Fibroblast of the conjunctiva (primary cell): ENCODE measurements at places on chromosomes 1 and 21.
A peak's percentile ranks its signal among the peaks of the same experiment; 100 is the strongest.

DNA sequence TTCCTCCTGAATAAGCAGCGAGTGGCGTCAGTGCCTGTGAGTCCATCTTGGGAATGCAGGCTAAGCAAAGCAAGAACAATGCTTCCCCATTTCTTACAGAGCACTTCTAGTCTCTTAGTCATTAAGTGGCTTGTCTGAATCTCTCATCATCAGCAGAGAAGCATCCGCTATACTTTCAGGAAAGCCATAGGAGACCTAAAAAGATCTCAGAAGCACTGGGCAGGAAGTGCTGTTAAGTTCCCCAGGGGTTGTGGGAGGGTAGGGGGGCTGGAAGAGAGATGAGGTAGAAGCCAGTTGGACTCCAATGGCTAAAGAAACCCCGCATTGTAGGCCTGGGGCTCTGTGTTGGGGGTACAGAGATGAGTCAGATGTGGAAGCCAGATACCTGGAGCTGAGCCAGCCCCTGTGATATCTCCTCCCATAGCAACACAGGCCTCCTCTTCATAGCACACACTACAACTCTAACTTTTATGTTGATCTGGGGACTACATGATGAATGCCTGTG, 44.9 kb downstream of the SYT6 start:
- no peak for DNase-seq

GRCh38 chr21:31087639-31088473, 49.6 kb upstream of the KRTAP19-8 start:
- no peak for DNase-seq

DNA sequence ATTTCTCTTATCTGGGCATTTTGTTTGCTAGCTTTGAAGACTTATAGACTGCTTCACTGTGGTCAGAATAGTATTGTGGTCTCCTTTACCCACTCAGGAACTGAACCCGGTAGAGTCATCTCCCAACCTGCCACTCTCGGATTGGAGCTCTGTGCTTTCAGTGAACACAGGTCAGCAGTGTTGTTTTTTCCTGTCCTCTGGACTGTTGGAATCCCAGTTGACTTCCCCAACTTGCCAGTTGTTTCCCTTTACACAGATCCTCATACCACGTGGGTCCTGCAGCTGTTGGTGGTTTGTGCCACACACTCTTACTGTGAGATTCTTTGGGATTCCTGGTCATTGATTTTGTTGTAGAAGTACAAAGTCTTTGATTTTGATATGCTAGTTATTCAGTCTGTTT, 214.1 kb downstream of the DYRK1A start:
- no peak for DNase-seq

DNA sequence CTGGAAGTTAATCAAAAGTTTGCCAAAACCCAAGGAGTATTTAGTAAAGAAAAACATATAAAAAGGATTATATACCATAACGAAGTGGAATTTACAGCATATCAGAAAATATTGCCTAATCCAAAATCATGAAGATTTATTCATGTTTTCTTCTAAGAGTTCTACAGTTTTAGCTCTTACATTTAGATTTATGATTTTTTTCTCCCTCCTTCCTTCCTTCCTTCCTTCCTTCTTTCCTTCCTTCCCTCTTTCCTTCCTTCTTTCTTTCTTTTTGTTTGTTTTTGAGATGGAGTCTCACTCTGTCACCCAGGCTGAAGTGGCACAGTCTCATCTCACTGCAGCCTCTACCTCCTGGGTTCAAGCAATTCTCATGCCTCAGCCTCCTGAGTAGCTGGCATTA, 15.7 kb upstream of the PRSS38 start:
- no peak for DNase-seq

DNA sequence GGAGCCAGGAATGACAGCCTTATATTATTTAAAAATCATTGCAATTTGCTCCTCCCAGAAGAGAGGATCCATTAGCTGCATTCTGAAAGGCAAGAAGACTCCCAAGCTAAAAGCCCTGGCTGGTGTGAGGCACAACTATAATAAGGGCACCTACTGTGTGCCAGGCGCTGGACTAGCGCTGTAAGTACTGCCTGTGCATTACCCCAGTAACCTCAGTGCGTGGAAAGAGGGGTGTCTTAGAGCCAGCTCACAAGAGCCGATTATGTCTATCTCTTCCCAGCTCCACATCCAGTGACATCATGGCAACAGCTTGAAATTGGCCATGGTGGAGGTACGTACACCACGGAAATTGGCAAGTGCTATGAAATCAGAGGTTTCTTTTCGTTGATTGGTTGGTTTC, 141.7 kb upstream of the IRF2BP2 start:
- DNase-seq: no peak

GRCh38 chr1:10755970-10756521, 40.4 kb downstream of the CASZ1 start:
- no peak for DNase-seq

GRCh38 chr1:242735323-242735722, 210.8 kb upstream of the PLD5 start:
- no peak for DNase-seq

DNA sequence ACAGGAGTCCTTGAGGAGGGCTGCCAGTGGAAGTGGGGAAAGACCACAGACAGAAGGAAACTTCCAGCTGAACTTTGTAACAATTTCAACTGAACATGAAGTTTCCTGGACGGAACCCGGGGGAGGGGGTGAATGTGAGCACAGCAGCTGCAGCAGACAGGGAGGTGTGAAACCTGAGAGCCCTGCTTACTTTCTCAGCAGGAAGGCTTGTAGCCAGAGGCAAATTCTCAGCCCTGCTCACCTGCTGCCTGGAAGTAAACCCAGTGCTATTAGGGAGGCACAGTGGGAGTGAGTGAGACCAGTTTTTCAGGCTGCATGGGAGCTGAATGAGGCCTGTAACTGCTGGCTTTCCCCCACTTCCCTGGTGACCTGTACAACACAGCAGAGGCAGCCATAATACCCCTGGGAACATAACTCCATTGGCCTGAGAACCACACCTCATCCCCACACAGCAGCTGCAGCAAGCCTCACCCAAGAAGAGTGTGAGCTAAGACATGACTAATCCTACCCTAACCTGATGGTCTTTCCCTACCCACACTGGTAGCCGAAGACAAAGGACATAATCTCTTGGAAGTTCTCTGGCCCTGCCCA, 9.6 kb upstream of the SPRR2F start:
- DNase-seq: no peak

- DNase-seq: no peak
Observed at GRCh38 chr1:172946814-172947507, 103.8 kb downstream of the TNFSF18 start.

- DNase-seq: no peak
Observed at GRCh38 chr21:36733857-36734256, 34.9 kb downstream of the SIM2 start.

GRCh38 chr1:22888320-22889075, 84.2 kb downstream of the LACTBL1 start:
- DNase-seq: no peak

- no peak for DNase-seq
Observed at GRCh38 chr1:192592981-192593708, 17.6 kb downstream of the RGS1 start.

- DNase-seq: no peak
Observed at GRCh38 chr1:174713796-174714195, 266.0 kb downstream of the GPR52 start.

GRCh38 chr1:167687919-167688519, 33.8 kb upstream of the MPZL1 start:
- peak; percentile 70 for DNase-seq

DNA sequence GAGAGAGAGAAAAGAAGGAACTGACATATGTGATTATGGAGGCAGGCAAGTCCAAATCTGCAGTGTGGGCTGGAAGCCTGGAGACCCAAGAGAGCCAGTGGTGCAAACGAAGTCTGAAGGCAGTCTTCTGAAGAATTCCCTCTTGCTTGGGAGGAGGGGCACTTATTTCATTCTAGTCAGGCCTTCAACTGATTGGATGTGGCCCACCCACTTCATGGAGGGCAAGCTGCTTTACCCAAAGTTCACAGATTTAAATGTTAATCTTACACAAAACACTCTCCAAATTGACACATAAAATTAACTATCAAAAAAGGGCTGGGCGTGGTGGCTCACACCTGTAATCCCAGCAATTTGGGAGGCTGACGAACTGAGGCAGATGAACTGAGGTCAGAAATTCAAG, 103.5 kb upstream of the RAB3GAP2 start:
- no peak for DNase-seq

GRCh38 chr1:92961896-92962752, 862 bp upstream of the DIPK1A start:
- peak; percentile 64 for DNase-seq

DNA sequence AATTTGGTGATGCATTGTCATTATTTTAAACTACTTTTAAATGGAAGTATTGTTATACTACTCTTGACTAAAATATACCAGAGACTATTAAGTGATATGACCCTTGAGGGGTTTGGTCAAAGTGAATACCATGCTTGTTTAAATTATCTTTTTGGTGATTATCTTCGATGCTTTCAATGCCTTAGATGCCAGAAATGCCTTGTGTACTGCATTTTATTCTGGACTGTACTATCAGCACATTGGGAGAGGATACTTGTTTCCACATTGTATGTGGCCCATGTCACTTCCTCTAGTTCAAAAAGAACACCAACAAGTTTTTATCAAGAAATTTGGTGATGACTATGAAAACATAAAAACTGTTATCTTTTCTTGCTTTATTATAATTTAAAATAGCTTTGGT, 16.3 kb downstream of the MAP3K7CL start:
- DNase-seq: no peak

DNA sequence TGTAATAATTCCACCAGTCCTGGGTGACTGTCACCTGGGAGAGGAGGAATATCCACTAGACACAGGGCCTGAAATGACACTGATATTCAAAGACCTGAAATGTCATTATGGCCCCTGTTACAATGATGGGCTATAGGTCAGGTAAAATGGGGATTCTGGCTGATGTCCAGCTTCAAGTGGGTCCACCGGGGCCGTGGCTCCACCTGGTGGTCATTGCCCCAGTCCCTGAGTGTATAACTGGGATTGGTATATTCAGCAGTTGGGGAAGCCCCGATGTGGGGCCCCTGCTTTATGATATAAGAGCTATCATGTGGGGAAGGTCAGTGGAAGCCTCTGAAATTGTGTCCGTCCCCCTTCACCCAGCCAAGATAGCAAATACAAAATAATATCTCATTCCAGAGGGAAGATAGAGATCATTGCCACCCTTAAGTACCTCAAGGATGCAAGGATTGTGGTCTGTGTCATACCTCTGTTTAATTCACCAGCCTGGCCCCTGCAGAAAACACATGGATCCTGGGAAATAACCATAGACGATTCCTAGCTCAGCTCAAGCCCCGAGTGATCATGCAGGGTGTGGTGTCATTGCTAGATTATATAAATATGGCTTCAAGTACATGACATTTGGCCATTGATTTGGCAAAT, 19.4 kb downstream of the PLEKHO1 start:
- DNase-seq: no peak

DNA sequence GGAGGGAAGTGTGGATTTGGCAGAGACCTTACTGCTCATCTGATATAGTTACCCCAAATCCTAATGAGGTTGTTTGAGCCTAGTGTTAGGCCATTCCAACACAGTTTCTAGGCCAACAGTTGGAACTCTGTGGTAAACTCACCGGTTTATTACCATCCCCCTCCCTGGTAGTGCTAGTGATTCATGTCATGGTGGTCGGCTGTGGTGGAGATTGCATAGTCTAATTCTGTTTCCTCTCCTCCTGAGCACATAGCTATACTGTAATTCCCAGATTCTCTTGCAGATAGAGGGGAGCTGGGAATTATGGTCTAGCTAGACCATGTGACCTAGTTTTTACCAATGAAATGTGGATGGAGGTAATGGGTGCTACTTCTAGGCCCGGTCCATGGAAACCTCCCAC, 123.7 kb upstream of the KIF26B start:
- DNase-seq: no peak

DNA sequence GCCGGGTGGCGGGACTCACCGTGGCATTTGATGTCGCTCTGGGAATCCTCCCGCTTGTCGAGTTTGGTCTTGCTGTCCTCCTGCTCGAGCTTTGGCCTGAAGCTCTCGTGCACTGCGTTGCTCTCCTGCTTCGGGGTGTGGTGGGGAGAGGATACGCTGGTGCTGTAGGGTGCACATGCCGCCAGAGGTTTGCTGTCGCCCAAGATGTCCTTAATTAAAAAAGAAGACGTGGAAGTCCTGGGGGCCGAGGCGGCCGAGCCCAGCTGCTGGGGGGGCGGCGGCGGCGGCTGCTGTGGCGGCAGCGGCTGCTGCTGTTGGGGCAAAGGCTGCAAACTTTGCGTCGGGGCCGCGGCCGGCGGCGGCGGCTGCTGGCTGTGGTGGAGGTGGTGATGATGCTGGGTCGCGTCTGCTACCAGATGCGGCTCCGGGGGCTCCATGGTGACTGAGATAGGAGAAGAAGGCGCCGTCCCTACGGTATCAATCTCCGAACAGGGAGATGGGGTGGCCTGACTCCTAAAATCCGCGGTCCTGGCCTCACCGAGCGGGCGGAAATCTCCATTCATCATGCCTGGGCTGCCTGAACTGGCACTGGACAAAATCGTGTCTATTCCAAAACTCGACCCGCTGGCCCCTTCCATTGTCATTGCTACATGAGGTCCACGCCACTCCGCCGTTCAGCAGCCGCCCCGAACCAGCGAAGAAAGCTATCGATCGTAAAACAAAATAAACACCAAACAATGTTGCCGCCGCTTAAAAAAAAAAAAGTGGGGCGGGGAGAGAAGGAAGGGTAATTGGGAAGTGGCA, at the start of gene BARHL2:
TSS of gene BARHL2 (minus strand) at position 751 of the 804 bp plus-strand sequence. CDS start at position 644, 107 bp downstream.
- no peak for DNase-seq

DNA sequence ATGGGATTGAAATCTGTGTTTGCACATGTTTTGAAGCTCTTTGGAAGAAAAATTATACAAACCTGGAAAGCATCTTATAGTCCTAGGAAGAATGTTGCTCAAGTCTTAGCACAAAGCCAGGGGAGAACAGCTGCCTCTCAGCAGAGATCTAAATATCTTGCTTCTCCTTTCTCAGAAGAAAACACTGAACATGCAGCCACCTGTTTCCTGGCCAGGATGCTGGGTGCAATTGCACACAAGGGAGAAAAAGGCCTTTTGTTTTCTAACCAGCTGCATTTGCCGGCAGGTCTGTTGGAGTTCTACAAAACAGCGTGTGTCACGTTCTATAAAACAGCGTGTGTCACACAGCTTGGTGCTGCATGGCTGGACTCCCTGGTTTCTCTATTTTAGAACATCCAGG, 259.6 kb upstream of the PLD5 start:
- DNase-seq: no peak

- DNase-seq: no peak
Observed at GRCh38 chr1:206896261-206896660, 982 bp upstream of the IL24 start.

DNA sequence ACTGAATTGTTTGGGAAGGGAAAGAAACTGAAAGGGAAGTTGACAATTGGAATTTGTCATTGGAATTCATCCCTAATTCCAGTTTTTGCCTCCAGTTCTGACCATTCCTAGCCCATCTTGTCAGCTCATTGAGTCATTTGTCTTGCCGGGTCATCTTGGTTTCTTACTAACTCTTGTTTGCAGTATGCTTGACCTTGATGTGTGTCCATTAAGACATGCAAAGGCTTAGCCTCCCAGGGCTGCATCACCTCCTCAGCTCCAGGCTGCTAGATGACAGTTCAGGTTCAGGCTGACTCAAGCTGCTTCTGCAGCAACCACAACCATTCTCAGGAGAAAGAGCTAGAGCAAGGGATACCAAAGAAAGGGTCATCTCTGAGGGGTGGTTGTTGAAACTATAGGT, 151.3 kb upstream of the PTGFR start:
- DNase-seq: no peak
